ENCODE measurements at places on chromosomes 4 and X.

DNA sequence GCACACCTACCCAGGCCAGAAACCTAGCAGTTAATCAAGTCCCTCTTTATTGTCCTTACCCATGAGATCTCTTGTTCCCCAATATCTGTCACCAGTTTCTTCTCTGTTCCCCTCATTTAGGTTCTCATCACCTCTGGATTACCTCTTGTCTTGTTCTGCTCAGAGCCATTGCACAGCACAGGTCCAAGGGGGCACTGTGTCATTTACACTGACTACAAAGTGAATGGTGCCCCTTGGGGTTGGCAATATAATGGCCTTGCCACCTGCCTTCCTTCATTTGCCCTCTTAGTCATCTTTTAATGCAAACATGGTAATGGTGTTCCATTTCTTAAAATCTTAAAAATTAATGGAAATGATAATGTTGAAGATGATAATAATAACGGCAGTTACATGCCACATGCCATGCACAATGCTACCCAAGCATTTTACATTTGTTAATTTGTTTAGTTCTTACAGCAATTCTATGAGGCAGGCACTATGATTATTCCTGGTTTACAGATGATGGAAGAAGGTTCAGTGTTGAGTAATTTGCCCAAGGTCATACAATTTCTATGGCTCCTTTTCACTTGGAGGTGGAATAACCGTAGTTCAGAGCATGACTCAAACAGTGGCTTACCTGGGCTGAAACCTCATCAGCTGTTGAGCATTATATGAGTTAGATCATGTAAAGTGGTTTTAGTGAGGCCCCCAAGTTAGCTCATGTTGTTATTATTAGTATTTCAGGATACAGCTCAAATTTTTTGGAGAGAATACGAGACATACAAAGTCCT, 117.9 kb downstream of the RASL11B start:
- no peak for DNase-seq

DNA sequence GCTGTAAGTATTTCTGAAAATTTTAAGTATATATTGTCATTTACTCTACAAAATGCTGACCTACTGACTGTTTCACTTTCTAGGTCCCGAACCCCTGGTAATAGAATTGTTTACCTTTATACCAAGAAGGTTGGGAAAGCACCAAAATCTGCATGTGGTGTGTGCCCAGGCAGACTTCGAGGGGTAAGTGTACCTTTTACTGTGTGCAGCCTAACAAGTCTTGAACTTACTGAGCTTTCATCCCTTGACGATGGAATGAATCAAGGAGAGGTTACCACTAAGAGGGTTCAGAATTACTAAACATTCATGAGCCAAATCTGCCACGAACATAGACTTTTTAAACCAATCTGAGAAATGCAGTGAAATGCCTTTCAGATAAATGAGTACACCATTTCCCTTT, 1.6 kb downstream of the RPL34 start:
- no peak for DNase-seq

- DNase-seq, result no peak
Measured at GRCh38 chrX:115639334-115639880, 78.4 kb downstream of the PLS3 start.

DNA sequence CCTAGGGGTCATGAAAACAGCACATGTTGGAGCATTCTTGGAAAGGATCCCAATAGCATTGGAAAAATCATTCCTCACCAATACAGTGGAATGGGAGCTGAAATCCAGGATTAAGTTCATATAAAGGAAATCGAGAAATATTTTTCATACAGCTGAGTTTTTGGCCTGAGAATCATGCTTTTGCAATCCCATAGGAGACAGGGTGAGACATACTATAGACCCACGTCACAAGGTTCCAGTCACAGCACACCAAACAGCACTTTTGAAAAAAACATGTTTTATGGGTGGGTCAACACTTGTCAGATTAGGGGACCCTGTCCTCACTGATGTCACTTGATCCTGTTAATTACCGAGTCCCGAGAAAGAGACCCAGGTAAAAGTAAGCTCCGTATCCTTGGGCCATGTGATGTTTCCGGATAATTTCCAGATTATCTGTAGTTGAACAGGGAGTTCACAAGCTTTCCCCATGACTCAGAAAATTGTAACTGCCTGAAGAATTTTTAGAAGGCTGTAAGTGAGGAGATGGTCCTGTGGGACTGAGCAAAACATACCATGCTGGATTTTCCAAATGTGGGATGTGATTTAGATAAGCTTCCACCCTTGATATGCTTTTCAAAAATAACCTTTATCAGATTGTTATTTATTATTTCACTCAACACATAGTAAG, 80.9 kb upstream of the TLR3 start:
- no peak for DNase-seq

GRCh38 chr4:139552517-139553307, 3.3 kb downstream of the SETD7 start:
- no peak for DNase-seq

GRCh38 chr4:14824189-14824588, 178.1 kb upstream of the CPEB2 start:
- no peak for DNase-seq

DNA sequence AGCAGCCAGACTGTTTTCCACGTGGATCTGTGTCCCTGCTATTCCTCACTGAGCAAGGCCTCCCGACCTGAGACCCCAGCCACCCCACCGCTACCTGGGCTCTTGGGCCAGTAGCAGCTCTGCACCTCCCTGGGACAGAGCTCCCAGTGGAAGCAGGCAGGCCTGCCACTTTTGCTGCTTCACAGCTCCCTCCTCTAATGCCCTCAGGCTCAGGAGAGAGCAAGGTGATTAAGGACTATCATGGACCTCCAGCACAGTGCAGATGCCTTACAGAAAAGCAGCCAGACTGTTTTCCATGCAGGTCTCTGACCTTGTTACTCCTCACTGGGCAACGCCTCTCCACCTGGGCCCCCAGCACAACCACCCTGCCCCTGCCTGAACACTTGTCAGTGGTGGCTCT, 37.0 kb downstream of the AWAT2 start:
- no peak for DNase-seq

DNA sequence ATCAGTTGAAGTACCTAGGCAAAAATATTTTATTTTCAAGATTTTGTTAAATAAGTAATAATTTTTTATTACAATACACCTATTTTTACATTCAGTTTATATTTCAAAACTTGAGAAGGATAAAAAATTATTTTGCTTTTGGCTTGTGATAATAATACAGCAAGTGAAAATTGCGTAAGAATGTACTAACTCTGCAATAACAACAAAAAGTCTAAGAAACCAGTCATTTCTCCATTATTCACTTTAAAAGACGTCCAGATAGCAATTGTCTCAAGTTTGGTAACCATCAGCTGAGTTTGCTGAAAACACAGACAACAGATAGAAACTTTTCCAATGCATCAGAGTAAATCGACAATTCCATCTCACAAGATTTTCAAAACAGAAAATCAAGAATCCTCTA, 12.1 kb downstream of the CXCL8 start:
- no peak for DNase-seq

DNA sequence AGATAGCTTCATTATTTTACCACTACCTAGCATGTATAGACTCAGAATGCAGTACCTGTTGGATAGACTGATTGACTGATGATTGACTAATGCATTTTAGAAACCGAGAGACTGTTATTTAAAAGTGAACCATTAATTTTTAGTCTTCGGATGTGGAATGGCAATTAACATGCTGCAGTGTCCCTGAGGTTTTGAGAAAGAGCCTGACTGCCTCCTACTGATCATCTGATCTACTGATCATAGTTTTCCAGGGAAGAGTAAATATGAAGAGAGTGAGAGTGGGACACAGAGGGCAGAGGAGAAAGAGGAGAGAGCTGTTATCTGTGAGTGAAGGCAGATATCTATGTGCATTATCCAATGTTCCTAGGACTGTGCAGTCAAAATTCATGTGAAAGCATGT, 764.7 kb downstream of the TRIML1 start:
- no peak for DNase-seq

DNA sequence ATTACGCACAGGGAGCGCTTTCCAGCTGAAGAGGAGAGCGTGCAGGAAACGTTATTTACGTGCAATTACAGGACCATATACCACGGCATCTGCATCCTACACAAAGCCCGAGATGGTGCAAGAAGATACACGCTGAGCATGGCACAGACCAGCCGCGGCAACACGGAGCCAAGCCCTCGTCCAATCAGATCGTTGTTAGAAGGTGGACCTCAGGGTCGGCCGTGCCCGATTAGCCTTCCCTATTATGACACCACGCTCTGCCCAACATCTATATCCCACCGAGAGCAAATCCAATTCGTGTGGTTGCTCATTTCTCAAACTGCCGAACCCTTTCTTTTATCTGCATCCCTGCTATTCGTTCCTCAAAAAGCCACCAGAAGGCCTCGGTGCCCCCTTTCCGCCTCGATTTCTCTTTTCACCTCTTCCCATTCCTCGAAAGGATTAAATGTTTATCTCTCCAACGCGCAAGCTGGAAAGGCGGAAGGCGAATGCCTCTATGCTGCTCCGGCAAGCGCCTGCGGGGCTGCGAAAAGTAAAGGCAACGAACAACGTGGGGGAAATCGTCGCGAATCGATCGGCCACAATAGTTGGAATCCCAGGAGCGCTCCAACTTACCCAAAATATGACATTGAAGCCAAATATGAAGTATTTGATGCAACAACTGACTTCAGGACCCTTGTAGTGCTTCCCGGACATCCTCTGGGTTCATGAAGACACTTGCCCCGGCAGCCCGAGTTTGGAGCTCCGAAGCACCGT, 702 bp downstream of the TSPAN5 start:
- DNase-seq, result no peak

- no peak for DNase-seq
Measured at GRCh38 chrX:28665778-28666177, 78.5 kb downstream of the IL1RAPL1 start.

DNA sequence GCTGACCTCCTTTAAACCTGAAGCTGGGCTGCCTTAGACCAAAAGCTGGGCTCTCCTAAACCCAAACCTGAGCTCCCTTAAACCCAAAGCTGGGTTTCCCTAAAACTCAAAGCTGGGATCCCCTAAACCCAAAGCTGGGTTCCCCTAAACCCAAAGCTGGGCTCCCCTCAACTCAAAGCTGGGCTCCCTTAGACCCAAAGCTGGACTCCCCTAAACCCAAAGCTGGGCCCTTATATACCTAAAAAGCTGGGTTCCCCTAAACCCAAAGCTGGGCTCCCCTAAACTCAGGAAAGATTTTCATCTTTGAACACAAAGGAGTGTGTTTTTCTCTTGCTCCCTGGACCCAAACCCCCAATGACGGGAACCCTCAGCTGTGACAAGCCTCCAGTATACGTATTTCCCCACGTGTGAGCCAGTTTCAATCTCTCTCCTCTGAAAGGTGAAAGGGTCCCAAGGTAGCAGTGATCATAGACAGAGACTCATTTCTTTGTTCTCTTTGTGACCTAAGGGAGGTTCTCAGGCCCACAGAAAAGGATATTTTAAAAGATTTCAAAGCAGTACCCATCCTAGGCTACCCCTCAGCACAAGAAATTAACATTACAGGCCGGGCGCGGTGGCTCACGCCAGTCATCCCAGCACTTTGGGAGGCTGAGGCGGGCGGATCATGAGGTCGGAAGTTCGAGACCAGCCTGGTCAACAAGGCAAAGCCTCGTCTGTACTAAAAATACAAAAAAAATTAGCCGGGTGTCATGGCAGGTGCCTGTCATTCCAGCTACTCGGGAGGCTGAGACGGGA, 31.3 kb upstream of the ASMTL start:
- DNase-seq, result no peak

DNA sequence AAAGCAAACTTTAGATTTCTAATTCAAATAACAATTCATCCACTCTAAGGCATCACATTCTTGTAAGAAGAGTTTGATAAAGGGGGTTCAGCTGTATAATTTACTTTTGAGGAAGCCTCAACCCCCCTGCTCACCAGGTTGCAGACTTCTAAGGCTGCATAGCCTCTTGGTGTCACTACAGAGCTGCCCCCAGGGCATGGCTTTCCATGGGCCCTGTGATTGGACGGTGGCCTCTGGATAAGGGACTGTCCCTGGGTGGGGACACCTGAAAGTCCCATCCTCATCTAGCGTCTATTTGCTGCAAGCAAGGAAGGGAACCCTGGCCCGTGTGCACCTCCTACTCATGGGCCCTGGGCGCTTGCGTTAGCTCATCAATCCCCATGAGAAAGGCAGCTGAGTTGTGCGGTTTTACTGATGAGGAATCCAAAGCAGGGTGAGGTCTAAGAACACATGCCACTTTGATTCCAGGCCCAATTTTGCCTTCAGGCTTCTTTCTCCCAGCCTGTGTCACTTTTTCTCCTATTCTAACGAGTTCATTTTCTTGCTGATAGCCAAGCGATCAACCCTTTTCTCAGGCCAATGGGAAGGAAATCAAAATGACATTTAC, 51.8 kb downstream of the SCML1 start:
- DNase-seq, result no peak

- no peak for DNase-seq
Measured at GRCh38 chrX:46381630-46382029, 163.6 kb downstream of the ZNF674 start.

DNA sequence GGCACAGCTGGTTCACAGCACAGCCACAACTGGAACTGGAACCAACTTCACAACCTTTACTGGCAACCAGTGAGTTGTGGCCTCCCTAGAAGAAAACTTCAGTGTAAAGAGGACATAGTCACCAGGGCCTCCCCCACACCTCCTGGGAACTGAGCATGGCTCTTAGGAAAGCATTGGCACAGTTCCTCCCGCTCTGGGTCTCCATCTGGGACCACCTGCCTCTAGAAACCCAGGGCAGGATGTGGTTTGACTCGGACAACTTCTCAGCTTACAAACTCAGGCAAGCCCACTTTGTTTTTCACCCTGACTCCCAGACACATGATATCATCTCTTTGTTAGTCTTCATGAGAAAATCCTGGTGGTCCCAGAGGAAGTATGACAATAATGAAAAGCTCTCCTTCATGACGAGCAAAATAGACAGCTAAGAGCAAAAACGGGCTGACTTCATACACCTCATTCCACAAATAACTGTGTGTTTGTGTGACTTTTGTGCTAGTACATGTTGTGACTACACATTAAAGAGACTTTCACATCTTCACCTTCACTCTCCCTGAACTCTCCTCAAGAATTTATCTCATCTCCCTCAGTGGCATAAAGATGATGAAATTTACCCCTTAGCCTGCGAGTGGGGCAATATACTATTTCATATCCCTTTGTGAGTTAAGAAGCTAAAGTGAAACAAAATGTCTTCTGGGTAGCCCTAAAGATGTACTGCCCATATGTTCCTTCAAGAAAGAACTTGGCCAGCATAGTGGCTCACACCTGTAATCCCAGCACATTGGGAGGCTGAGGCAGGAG, 75.4 kb downstream of the SH3KBP1 start:
- no peak for DNase-seq

DNA sequence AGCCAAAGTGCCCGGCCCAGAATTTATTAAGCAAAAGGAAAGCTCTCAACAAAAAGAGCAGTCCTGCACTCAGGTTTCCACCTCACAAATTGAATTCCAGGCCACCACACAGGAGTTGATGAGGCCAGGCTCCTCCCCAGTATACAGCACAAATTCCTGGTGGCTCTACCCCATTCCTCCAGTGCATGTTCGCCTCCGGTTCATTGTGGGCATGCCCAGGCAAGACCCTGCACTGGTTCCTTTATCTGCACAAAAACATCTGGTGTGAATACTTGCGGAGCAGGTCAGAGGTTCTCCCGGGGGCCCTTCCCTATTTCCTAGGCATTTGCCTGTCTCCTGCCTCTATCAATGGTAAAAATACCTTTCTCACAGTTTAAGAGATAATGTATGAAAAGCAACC, 195.2 kb upstream of the ANXA10 start:
- no peak for DNase-seq

- DNase-seq, result no peak
Measured at GRCh38 chr4:99078931-99079624, 9.5 kb downstream of the ADH5 start.

GRCh38 chrX:24253030-24253429, 60.8 kb downstream of the SUPT20HL2 start:
- DNase-seq, result no peak

- DNase-seq, result no peak
Measured at GRCh38 chr4:185033950-185034349, 15.7 kb downstream of the HELT start.
